ENCODE measurements at places on chromosomes 11 and 22.

- peak; percentile 86 for DNase-seq
Measured at GRCh38 chr22:42296381-42296853, 26.0 kb upstream of the TCF20 start.

GRCh38 chr11:107545101-107545514 lies 20.4 kb downstream of the ALKBH8 start:
- DNase-seq, result no peak

GRCh38 chr11:46637546-46637945 lies 20.2 kb downstream of the ATG13 start:
- DNase-seq, result no peak

DNA sequence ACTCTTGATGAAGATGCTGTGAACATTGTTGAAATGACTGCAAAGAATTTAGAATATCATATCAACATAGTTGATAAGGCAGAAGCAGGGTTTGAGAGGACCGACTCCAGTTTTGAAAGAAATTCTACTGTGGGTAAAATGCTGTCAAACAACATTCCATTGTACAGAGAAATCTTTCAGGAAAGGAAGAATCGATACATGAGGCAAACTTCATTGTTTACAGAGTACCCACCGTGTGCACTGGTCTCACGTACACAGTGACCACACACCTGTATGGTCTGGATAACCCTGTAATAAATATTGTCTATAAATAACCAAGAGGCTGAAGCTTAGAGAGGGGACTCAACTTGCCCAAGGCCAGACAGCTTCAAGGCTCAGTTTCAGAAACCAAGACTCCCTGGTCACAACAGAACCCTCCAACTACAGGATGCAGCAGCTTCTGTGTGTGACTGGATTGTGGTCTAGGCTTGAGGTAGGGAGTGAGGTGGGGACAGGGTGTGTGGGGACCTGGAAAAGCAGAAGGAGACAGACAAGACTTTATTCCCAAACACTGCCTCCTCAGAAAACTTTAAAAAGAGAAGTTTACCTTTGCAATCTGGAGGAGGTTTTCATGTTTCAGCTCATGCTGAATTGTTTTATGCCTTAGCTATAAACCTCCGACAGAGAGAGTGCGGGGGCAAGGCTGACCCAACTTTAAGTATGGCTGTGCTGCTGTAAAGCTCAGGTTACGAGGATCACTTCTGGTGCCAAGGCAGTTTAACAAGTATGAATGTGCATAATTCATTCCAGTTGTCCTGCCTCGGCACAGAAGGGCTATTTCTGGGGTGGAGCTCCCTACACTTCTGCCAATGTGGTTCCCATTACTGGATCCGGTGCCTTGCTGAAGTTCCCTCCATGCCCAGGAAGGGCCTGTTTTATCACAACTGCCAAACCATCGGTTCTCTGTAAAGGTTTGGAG lies 372.6 kb upstream of the NARS2 start:
- DNase-seq, result no peak

DNA sequence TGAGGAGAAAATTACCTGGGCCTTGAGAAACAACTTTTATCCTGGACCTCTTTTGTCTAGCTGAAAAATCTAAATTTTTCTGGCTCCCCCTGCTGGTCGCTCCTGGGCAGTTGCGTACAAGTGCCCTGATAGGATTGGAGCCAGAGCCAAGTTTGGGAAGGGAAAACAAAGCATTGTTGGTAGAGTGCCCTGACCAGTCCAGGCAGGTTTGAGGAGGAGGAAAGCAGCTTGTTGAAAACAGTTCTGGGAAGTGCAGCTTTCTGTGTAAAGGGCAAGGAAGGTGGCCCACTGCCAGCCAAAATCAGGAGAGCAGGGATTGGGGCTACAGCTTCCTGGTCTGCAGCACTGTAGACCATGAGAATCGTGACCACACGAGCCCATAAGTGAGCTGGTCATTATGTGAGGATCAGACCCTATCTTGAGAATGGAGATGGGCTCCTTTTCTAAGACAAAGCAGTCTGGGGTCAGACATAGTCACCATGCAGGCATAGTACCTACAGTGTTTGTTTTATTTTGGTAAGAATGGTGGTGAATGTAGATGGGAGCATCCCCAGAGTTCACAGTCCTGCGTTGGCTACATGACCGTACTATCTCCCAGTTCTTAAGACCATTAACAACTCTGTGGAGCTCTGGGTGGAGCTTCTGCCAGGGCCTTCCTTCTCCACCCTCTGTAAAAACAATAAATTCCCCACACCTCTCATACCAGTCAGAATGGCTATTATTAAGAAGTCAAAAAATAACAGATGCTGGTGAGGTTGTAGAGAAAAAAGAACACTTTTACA lies 21.3 kb upstream of the PIK3IP1 start:
- peak; percentile 77 for DNase-seq

GRCh38 chr11:86067009-86067850 lies 1.7 kb downstream of the PICALM start:
- no peak for DNase-seq

- no peak for DNase-seq
Measured at GRCh38 chr11:93700830-93701229, 39.3 kb downstream of the CEP295 start.

DNA sequence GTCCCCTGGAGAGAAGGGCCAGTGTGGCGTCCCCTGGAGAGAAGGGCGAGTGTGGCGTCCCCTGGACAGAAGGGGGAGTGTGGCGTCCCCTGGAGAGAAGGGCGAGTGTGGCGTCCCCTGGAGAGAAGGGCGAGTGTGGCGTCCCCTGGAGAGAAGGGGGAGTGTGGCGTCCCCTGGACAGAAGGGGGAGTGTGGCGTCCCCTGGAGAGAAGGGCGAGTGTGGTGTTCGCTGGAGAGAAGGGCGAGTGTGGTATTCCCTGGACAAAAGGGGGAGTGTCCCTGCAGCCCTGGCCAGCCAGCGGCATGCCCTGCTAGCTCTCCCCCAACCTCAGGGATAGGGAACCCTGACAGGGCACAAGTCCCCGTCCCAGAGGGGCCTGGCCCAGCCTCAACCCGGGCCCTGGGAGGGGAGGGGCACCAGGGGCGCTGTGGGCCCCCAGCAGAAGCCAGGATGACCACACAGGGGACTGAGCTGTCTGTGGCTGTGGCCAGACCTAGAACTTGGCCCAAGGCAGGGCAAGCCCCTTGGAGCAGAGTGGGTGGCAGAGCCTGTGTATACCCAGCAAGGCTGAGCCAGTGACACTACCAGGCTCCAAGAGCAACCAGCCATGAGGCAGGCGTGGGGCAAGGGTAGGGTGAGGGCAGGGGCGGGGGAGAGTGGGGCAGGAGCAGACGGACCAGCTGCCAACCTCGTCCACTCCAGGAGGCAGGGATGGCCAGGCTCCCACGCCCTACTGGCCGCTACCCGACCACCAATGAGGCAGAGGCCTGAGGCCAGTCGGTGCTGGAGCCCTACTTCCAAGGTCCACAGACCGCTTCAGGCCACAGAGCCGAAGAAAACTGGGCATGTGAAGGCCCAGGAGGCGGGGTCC lies 4.2 kb downstream of the HRAS start:
- DNase-seq, result no peak

DNA sequence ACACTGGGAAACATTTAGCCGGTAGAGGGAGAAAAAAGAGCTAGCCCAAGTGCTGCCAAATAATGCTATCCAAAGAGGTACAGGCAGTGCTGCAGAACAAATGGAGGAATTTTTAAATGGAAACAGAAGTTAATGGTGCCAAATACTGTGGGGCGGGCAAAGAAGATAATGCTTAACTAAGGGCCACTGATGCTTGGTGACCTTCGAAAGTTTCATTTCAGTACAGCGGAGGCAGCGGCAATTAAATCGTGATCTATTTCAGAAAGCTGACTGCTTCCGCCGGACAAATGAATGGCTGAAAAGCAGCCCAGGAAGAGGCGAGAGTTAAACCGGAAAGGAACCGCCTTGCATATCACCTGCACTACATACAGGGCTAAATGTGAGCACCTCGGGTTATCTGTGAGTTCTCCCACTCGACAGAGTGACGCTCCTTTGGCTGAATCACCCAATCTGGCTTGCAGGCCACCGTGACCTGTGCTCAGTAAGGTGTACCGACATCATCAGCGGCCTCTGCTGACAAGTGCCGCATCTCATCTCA lies 42.1 kb downstream of the CADM1 start:
- no peak for DNase-seq

DNA sequence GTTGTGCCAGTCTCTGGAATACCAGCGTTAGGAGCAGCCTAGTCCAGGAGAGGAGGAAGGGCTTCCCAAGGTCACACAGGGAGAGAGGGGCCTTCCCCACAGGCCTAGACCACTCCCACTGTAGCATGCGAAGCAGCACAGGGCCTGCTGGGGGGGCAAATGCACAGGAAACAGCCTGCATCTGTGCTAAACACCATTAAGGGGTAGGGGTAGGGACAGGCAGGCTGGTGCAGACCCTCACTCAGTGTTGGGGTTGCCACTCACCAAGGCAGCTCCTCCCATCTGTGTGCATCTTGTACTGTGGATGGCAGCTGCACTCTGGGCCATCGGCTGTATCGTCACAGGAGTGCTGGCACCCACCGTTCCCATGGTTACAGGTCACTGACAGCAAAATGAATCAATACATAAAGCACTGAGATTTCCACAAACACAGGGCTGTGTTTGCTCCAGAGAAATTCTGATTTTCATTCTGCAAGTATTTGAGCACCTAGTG lies 24.9 kb downstream of the SCUBE2 start:
- peak; percentile 44 for DNase-seq

GRCh38 chr11:115758011-115758410 lies 253.8 kb upstream of the CADM1 start:
- DNase-seq, result no peak
